ENCODE measurements at places on chromosomes 1 and 21. TPM values are rescaled to one million over a fixed set of nuclear protein-coding genes. Genes with fewer than 3 reads are reported as not detected.

MPL gene
- not detected for total RNA-seq

SPRR2G gene
- not detected for total RNA-seq

CLDN17 gene
- total RNA-seq, result not detected

PEA15 gene
- total RNA-seq, result 30.9 TPM

WLS gene
- not detected for total RNA-seq
